ENCODE measurements at places on chromosomes 11 and 22.

DNA sequence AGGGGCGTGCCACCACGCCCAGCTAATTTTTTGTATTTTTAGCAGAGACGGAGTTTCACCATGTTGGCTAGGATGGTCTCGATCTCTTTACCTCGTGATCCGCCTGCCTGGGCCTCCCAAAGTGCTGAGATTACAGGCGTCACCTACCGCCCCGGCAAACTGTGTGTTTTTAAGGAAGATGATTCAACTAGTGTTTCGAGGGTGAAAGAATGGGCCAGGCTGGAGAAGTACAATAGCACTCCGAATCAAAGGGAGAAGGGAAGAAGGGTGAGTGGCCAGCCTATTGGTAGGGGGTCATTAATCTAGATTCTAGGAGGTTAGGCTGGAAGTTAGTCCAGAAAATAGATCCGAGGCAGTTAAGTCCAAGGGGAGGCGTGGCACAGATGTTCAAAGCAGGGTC, 2.9 kb upstream of the CECR2 start:
- DNase-seq, result no peak

DNA sequence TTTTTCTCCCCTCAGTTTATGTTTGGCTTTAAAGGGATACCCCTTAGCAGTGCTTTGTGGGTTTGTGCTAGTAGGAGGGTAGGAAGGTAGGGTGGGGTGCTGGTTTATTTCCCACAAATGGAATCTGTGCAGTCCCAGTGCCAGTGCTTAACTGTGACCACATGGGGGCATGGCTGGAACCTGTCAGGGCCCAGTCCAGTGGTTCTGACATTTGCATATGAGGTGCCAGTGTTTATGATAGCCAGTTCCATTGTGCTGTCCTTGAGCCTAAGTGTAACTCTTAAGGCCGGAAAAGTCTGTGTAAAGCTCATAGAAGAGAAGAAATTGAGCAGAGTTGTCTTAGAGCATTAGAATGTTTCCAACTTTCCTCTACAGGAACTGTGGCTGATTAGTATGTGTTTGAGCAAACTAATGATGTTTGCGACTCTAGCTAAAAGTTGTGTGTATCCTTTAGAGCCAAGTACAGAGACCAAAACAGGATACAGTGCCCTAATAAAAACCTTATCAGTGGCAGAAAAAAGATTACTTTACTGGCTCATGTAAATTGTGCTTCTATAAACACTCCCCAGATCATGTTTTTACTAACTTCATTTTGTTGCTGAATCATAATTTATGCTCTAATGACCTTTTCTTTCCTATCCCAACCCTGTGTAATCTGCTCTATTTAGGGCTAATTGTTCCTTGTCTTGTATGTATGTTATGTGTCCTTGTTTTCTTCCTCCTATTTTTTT, 38.1 kb downstream of the DIXDC1 start:
- no peak for DNase-seq

DNA sequence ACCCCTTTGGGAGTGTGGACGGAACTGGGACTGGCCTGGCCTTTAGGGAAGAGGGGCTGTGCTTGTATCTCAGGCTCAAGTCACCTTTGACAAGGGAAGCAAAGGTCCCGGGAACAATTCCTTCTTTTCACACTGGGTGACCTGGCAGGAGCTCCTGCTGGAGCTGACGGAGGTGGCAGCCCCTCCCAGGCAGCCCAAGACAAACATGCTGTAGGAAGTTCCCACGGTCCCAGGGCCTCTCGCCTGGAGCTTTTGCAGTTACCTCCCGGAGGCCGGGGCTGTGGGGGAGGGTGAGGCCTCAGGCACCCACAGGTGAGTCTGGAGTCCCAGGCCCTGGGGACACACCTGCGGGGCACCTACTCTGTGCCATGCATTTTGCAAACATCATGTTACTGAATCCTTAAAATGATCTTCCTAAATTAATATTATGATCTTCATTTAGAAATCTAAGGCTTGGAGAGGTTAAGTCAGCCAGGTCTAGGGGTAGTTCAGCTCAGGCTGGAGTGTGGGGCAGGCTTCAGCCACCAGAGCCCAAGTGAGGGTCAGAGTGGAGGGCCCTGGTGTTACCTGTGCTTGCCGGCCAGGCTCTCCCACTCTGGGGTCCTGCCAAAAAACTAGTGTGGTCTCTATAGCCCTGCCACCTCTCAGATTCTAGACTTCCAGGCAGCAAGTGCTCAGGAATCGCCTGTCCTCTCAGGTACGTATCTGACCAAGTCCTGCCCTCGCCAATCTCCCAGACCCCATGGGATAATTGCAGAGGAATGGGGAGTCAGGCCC, 15.7 kb upstream of the MYEOV start:
- DNase-seq, result no peak

DNA sequence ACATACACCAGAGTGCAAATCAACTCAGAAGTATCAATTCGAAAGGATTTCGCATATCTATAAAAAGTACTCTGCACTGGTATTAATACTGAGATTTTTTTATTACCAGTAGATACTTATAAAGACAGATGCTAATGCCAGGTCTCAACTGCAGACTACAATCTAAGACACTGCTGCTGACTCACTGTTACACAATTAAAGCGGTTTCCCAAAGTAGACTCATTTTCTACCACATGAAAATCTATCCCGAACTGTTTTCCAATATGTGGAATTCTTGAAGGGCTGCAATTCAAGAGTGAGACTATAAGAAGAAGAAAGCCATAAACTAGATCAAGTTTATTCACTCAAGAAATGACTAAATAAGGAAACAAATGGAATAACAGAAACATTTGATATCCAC, 57.2 kb upstream of the ARHGAP32 start:
- DNase-seq, result no peak

DNA sequence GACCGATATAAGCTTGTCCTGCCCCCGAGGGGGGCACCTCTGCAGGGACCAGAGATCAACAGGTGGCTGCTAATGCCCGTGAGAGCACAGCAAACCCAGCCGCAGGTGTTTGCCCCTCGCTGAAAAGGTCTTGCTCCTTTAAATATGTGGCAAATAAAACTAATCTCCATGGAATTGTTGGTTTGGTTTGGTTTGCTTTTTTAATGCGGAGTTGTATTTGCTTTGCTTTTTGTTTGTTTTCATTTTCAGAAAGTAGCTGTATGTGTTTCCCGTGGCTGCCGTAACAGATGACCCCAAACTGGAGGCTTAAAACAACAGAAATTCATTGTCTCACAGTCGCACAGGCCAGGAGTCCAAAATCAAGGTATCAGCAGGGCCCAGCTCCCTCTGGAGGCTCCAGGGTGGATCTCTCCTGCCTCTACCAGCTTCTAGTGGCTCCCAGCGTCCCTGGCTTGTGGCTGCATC, 93.0 kb downstream of the CELSR1 start:
- no peak for DNase-seq

GRCh38 chr11:1822648-1823375, 12.0 kb upstream of the SYT8 start:
- DNase-seq, result no peak

GRCh38 chr22:37180531-37181231, 7.4 kb downstream of the C1QTNF6 start:
- DNase-seq, result no peak

- no peak for DNase-seq
These were observed 197.2 kb upstream of the ANO3 start for GRCh38 chr11:26134481-26135355.

DNA sequence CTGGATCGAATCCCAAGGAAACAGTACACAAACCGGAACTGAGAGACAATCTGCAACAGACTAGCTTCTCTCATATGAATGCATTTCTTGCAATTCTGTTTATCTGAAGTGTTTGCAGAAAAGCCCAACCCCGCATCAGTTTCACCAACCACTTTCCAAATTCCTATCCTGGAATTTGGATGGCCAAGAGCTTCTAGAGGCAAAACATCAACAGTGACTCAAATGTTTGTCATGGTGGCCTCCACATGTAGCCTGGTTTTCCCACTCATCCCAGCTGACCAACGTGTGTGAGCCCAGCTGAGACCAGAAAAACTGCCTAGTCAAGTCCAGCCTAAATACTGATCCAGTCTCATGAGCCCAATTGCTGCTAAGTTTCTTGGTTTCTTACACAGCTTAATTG, 8.3 kb upstream of the MIEF1 start:
- no peak for DNase-seq

GRCh38 chr11:14259878-14260277, 99.1 kb downstream of the RRAS2 start:
- DNase-seq, result no peak

DNA sequence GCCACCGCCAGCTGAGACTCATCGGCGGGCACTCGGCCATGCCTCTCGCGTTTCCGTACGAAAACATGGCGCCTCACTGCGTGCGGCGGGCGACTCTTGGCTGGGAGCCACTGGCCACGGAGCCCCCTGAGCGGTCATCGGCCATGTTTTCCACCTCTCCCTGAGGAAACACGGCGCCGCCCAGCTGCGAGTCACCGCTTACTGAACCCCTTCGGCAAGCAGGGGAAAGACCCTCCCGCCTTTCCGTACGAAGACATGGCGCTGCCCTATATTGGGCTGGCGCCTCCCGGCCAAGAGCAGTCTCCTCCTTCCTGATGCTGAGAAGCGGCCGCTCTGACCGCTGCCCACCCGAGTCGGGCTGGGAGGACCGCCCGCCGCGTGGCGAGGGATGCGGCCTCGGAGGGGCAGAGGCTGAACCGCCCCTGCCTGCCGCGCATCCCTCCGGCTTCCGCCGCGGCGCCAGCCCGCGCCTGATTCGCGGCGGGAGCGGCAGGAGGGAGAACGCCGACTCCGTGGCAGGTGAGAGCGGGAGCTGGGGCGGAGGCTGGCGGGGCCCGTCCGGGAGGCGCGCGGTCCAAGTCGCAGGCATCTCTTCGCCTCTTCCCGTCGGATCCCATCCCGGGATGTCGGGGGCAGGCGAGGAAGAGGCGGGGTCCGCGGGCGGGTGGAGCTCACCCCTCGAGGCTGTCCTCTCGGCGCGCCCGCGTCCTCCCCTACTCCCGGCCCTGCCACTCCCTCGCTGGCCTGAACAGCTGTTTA, at the start of gene TCP11L1:
Gene TCP11L1 (plus strand): TSS at position 299 of the 759 bp plus-strand sequence. CDS start 4,202 bp downstream, outside the sequence.
- DNase-seq, result no peak

DNA sequence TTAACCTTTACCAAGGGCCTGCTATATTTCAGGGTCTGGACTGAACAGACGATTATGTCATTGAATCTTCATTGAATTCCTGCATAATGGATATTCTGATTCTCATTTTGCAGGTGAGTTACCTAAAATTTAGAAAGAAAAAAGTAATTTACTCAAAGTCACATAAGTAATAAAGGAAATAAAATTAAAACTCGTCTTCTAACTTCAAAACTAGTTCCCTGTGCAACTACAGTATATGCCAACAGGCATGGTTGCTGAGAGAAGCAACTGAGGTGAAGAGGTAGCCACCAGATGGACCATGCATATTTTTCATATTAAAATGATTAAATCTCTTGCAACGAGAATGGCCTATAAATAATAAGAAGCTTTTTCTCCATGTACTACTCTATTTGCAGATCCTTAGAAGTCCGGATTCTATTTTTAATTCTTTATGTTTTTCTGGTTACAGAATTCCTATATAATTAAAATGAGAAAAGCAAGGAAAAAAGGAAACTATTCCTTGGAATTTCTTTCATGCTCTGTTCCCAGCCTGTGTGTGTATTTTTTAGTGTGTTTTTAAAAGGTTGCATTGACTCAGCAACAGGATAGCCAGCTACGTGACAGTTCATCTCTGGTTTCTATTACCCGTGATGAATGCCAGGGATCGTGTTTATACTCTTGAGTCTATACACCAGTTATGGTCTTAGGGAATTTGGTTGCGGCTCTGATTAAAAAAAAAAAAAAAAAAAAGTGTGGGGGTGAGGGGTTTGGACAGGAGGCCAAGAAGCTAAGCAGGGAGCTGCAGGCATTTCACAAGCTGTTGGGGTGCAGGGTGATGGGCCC, 186.8 kb downstream of the ETS1 start:
- no peak for DNase-seq

DNA sequence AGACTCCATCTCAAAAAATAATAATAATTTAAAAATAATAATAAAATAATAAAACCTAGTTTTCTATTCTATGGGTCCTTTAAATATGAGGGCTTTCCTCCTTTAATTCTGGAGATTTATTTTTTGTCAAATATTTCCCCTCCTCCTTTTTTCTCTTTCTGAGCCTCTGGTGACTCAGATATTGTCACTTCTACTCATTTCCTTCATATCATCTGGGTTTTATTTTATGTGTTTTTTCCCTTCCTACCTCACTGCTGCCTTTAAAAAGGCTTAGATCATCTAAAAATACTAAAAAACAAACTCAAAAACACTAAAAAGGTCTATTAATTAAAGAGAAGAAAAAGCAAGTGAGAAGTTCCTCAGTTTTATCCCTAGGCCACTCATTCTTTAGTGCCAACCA, 138.9 kb downstream of the SPON1 start:
- no peak for DNase-seq

DNA sequence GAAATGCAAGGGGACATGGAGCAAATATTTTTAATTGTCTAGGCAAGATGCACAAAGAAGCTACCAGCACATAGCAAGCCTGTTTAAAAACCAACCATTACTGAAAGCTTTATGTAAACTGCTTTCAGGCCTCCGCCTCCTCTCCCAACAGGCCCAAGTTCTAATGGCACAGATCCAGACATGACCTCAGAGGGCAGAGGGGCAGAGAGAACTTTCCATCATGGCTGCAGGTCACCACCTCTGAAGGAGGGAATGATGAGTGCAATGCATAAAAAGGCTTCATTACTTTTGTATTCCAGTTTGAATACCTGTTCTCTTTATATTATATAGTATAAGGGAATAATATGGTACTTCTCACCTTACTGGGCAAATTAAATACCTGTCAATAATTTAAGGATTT, 15.2 kb downstream of the DDX17 start:
- no peak for DNase-seq

DNA sequence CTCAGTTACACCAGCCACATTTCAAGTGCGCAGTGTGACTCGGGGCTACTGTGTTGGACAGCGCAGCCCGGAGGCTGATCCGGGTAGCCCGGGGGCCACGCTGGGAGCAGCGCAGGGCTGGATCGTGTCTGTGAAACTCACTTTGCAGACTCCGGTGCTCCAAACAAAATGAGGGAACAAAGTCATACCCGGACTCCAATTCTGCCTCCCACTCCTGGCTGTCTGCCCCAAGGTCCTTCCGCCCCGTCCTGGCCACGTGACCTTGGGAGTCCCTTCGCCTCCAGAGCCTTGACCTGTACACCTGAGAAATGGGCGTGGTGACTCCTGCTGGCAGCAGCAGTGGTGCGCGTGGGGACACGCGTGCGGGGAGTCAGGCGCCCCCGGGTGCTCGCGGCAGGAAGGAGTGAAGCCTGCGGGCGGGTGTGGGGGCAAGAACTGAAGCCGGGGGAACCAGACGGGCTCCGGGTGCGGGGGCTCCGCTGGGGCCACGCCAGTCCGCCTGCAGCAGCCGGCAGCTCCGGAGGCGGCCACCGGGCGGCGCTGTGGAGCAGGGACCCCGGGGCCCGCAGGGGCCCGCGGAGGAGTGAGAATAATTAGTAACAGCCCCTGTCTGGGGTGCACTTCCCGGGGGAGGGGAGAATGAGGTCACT, 42.4 kb downstream of the KCNJ4 start:
- no peak for DNase-seq

GRCh38 chr11:121654843-121655536, 202.2 kb upstream of the SORL1-AS1 start:
- no peak for DNase-seq
